NCI-H2107 (cell line): ENCODE measurements at places on chromosomes 7 and 10.

DNA sequence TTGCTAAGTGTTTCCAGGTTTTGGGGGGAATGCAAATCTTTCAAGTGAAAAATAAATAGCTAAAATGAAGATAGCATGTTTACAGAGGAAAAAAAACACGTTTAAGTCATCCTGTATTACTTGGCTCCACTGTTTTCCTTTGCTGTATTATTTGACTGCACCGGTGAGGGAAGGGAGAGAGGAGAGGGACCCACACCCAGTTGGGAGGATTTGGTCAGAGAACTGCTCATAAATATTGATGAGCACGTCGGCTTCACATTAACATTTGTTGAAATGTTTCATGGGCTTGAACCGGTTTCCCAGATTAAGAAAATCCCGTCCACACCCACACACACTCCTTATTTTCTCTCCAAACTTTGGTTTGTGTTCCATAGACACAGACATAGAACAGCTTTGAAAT lies 493.8 kb upstream of the MGMT start:
- DNase-seq = no peak

GRCh38 chr7:33959676-33960075 lies 54.3 kb downstream of the BMPER start:
- no peak for DNase-seq

- no peak for DNase-seq
Measured at GRCh38 chr10:69576334-69577011, 3.3 kb upstream of the NEUROG3 start.

DNA sequence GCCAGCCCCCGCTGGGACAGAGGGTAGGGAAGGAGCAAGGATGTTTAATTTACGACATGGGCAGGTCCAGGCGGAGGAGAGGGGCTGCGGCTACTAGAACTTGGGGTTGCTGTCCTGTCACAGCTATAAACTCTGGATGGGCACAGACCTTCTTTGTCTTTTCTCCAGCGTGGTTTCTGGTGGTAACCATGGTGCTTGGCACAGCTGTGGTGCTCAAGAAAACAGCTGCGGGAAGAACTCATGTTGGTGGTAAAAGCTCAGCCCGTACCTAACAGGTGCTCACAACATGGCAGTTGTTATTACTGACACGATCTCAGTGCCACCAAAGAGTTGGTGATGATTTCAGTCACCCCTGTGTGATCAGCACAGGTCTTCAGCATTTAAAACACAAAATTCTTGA lies 13.8 kb downstream of the BAIAP2L1 start:
- no peak for DNase-seq

- no peak for DNase-seq
Measured at GRCh38 chr7:127789031-127789430, 137.0 kb downstream of the SND1 start.

DNA sequence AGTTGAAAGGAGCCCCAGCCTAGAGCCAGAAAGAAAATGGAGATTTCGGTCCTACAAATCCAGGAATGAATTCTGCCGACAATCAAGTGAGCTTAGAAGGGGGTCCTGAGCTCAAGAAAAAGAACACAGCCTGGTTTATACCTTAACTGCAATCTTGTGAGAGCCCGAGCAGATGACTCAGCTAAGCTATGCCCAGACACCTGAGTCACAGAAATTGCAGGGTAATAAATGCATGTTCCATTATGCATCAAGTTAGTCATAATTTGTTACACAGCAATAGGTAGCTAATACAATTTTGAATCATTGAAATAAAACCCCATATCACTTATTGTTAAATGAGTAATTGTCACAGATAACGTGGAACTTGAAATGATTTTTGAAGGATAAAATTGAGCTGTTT lies 111.8 kb upstream of the FOXP2 start:
- DNase-seq = no peak

DNA sequence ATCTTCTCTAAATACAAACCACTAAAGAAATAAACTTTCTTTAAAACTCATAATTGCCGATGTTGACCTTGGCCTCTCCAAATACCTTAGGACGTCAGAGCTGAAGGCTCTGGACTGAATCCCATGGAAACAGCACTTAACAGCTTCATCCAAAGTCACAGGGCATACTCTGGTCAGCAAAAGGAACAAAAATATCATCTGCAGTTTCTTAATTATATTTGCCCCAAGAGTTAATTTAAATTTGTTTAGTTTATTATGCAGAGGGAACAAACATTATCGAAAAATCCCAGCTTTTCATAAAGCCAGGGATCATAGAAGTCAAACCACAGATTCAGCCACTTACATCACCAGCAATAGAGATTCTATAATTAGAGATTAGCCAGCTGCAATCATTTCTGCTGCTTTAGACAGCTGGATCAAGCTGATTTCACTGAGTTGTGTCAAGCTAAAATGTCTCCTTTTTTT lies 20.5 kb upstream of the FAM13C start:
- DNase-seq = no peak

- DNase-seq = no peak
Measured at GRCh38 chr7:104984585-104985258, 29.3 kb upstream of the KMT2E start.

GRCh38 chr10:69468751-69469089 lies 17.5 kb downstream of the TSPAN15 start:
- DNase-seq = no peak

DNA sequence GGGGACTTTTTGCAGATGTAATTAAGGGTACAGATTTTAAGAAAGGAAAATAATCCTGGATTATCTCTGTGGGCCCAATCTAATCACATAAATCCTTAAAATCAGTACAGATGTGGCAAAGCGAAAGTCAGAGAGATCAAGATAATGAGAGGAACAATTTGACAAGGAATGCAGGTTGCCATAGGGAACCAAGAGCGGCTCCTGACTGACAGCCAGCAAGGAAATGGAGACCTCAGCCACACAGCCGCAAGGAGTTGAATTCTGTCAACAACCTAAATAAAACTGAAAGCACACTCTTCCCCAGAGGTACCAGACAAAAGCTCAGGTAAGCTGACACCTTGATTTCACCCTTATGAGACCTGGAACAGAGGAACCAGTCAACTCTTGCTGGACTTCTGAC lies 3.4 kb upstream of the PNPLA8 start:
- peak; percentile 64 for DNase-seq

- DNase-seq = no peak
Measured at GRCh38 chr10:13794992-13795612, 208.3 kb downstream of the PRPF18 start.

- DNase-seq = no peak
Measured at GRCh38 chr7:7292085-7292484, 109.7 kb downstream of the C1GALT1 start.

- DNase-seq = no peak
Measured at GRCh38 chr10:131041031-131041430, 270.5 kb downstream of the TCERG1L start.
